CD8-positive, alpha-beta memory T cell (primary cell): ENCODE measurements at places on chromosomes 2 and 18. TPM values are rescaled to one million over a fixed set of nuclear protein-coding genes. Genes with fewer than 3 reads are reported as not detected.

The CENPA gene
- polyA plus RNA-seq, result 0.70 TPM

GRCh38 chr2:128714285-128714684 lies 395.6 kb upstream of the HS6ST1 start:
- no peaks in the 10 kb centered on the region for H3K27me3 ChIP-seq
- DNase-seq, result no peak
- no peak overlapping the region for H3K27ac ChIP-seq
- H3K36me3 ChIP-seq, result no peaks in the 10 kb centered on the region
- no peak overlapping the region for H3K4me3 ChIP-seq

DNA sequence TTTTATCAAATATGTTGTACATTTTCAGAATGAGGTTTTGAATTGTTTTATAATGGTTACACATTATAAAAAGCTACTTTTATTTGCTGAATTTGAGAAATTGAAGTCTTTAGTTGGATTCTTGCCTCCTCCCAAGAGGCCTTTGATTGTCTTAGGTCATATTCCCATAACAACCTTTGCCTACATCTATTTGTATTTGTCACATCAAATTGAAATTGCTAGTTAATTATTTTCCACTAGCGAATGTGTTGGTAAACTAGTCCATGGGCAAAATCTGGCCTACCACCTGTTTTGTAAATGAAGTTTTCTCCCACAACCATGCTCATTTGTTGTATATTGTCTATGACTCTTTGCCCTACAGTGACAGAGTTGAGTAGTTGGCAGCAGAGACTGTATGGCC lies 60.4 kb downstream of the CCDC138 start:
- no peak overlapping the region for H3K27ac ChIP-seq
- H3K4me3 ChIP-seq, result no peak overlapping the region
- H3K27me3 ChIP-seq, result no peaks in the 10 kb centered on the region
- no peak for DNase-seq
- no peaks in the 10 kb centered on the region for H3K36me3 ChIP-seq

The ADD2 gene
- 0.18 TPM for polyA plus RNA-seq

DNA sequence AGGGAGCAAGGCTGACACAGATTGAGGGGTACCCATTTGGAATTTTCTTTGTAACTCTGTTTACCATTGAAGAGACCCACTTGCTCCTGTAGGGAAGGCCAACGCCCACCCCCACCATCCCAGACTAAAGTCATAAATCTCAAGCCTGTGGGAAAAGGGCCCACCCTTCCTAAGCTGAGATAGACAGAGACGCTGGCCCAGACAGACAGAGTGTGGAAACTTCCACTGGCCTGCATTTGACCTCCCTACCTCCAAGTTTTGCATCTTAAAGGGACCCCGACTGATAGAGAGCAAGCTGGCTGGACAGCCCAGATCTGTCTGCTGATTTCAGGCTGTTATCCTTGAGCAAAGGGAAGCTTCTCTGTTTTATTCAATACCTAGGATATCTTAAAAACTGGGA lies 48.2 kb upstream of the SLC14A2 start:
- no peaks in the 10 kb centered on the region for H3K27me3 ChIP-seq
- no peaks in the 10 kb centered on the region for H3K4me1 ChIP-seq
- H3K27ac ChIP-seq, result no peak overlapping the region
- no peak for DNase-seq
- H3K4me3 ChIP-seq, result no peak overlapping the region

DNA sequence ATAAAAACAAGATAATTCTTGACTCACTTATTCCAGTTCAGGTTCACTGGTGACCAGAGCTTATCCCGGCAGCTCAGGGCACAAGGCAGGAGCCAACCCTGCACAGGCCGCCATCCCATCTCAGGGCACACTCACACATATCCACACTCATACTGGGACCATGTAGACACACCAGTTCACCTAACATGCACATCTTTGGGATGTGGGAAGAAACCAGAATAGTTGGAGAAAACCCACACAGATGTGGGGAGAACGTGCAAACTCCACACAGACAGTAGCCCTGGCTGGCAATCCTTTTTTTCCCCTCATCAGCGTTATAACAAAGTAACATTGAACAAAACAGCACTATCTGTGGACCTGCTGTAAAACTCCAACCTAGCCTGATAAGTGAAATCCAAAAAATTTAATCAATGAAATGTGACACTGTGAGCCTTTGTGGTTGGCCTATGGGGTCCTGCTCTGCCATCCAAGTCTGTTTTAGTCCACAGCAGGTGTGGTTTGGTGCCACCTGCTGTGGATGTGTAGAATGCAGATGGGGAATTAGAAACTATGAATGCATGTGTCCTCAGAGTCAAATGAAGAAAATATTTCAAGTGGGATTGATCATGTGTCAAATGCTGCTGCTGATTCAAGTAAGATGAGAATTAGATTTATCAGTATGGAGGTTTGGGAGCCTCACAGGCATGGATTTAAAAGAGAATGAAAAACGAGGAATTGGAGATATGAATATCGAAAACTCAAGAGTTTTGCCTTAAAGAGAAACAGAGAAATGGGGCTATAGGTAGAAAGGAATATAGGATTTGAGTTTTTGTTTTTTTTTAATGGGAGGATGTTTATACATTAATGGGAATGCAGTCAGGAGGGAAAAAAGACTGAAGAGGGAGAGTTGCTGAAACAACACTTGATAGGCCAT lies 47.0 kb downstream of the UGP2 start:
- DNase-seq, result peak; percentile 20
- H3K4me1 ChIP-seq, result no peaks in the 10 kb centered on the region
- H3K27ac ChIP-seq, result no peak overlapping the region

GRCh38 chr18:67608191-67608590 lies 91.7 kb upstream of the DSEL start:
- no peaks in the 10 kb centered on the region for H3K4me1 ChIP-seq
- no peak for DNase-seq
- H3K36me3 ChIP-seq, result no peaks in the 10 kb centered on the region
- H3K27ac ChIP-seq, result no peak overlapping the region
- no peaks in the 10 kb centered on the region for H3K27me3 ChIP-seq

The DES gene
- not detected for polyA plus RNA-seq

- no peaks in the 10 kb centered on the region for H3K36me3 ChIP-seq
- H3K27me3 ChIP-seq, result no peaks in the 10 kb centered on the region
- H3K4me1 ChIP-seq, result no peaks in the 10 kb centered on the region
- H3K27ac ChIP-seq, result no peak overlapping the region
These were observed 855.6 kb downstream of the TSN start for GRCh38 chr2:122610948-122611609.

- no peak overlapping the region for H3K4me3 ChIP-seq
- no peak overlapping the region for H3K27ac ChIP-seq
- no peaks in the 10 kb centered on the region for H3K36me3 ChIP-seq
- H3K4me1 ChIP-seq, result no peaks in the 10 kb centered on the region
- no peaks in the 10 kb centered on the region for H3K27me3 ChIP-seq
These were observed 123.7 kb downstream of the AQP4 start for GRCh38 chr18:26741758-26742157.

- no peaks in the 10 kb centered on the region for H3K4me1 ChIP-seq
- no peaks in the 10 kb centered on the region for H3K36me3 ChIP-seq
- DNase-seq, result no peak
These were observed 56.6 kb upstream of the SLC1A4 start for GRCh38 chr2:64932371-64933216.

- no peaks in the 10 kb centered on the region for H3K27me3 ChIP-seq
- DNase-seq, result no peak
- H3K27ac ChIP-seq, result no peak overlapping the region
- no peaks in the 10 kb centered on the region for H3K4me1 ChIP-seq
- no peak overlapping the region for H3K4me3 ChIP-seq
These were observed 78.8 kb upstream of the FZD5 start for GRCh38 chr2:207848545-207848928.

GRCh38 chr18:3013024-3013804 lies at the start of gene LPIN2:
Gene LPIN2 (minus strand): TSS chr18:3013144. CDS start chr18:2960840, 52,304 bp downstream.
- peaks cover 71% of the 10 kb centered on the region for H3K4me1 ChIP-seq
- DNase-seq, result peak; percentile 94
- H3K27me3 ChIP-seq, result no peaks in the 10 kb centered on the region
- H3K36me3 ChIP-seq, result peaks cover 12% of the 10 kb centered on the region
- H3K27ac ChIP-seq, result peak within 1 kb of the TSS; percentile 66

DNA sequence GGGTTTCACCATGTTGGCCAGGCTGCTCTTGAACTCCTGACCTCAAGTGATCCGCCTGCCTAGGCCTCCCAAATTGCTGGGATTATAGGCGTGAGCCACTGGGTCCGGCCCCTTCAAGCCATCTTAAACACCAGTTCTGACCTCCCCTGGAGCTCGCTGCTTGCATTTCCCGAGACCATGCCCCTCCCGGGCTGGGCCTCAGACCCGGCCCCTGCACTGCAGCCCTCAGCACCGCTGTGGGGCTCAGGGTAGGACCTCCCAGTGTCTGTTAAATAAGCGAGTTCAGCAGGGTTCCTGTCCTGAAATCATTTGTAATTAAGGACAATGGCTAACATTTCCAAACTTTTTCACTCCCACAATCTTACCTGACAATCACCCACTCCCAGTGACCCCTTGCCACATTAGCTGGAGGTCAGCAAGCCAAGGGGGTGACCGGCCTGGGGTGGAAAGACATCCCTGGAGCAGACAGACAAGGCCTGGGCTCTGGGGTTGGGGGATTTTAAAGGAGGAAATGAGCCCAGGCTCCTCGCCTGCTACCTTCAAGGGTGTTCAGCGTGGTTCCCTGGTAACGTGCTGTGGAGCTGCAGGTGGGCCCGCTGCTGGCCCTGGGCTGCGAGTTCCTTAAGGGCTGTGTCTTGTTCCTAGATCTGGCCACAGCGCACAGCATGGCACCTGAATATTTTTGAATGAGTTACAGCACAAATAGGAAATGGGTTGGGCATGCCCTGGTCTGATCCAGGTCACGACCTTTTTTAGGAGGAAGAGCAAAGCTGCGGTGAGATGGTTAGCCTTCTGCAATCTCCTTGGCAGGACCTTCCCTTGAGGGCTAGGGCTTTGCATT lies 15.1 kb downstream of the CYS1 start:
- no peak overlapping the region for H3K27ac ChIP-seq
- DNase-seq, result no peak
- H3K36me3 ChIP-seq, result no peaks in the 10 kb centered on the region
- H3K4me1 ChIP-seq, result no peaks in the 10 kb centered on the region
- no peak overlapping the region for H3K4me3 ChIP-seq

The SLC5A7 gene
- polyA plus RNA-seq, result not detected

The ST8SIA5 gene
- polyA plus RNA-seq, result 0.23 TPM

- H3K4me1 ChIP-seq, result peaks cover 19% of the 10 kb centered on the region
- no peak for DNase-seq
- H3K27ac ChIP-seq, result no peak overlapping the region
- H3K4me3 ChIP-seq, result no peak overlapping the region
- H3K36me3 ChIP-seq, result no peaks in the 10 kb centered on the region
These were observed 1.3 kb downstream of the NEUROD1 start for GRCh38 chr2:181678861-181679543.

DNA sequence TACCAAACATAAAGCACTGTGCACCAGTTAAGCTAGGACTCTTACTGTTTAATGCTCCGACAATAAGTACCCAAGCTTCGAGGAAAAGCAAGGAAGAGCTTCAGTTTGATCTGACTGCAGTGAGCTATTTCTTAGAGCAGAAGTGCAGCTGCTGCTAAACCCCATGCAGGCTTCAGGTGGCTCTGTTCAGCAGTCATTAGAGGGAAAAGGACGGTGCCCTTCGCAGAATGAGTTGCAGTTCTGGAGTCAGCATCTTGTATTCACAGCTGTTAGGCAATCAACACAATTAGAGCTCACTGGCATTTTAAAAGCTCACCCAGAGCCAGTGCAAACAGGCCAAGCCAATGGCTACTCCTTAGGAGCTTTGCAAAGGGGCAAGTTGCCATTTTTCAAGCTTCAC lies 1.5 kb upstream of the CERKL start:
- H3K4me3 ChIP-seq, result no peak overlapping the region
- no peaks in the 10 kb centered on the region for H3K36me3 ChIP-seq
- DNase-seq, result no peak
- no peak overlapping the region for H3K27ac ChIP-seq
- H3K27me3 ChIP-seq, result peaks cover 7% of the 10 kb centered on the region
- H3K4me1 ChIP-seq, result peaks cover 3% of the 10 kb centered on the region

The SNED1 gene
- 0.90 TPM for polyA plus RNA-seq

- H3K4me3 ChIP-seq, result no peak overlapping the region
- no peaks in the 10 kb centered on the region for H3K27me3 ChIP-seq
- no peak for DNase-seq
- no peak overlapping the region for H3K27ac ChIP-seq
- H3K4me1 ChIP-seq, result no peaks in the 10 kb centered on the region
- no peaks in the 10 kb centered on the region for H3K36me3 ChIP-seq
These were observed 8.8 kb upstream of the AQP4 start for GRCh38 chr18:26874283-26874682.

The DNAH6 gene
- polyA plus RNA-seq, result 0.39 TPM

GRCh38 chr18:55069497-55069896 lies 110.2 kb upstream of the CCDC68 start:
- DNase-seq, result no peak
- H3K27me3 ChIP-seq, result no peaks in the 10 kb centered on the region
- no peak overlapping the region for H3K27ac ChIP-seq
- H3K36me3 ChIP-seq, result no peaks in the 10 kb centered on the region

- no peaks in the 10 kb centered on the region for H3K36me3 ChIP-seq
- DNase-seq, result no peak
- no peaks in the 10 kb centered on the region for H3K27me3 ChIP-seq
- no peak overlapping the region for H3K27ac ChIP-seq
- no peaks in the 10 kb centered on the region for H3K4me1 ChIP-seq
- H3K4me3 ChIP-seq, result no peak overlapping the region
These were observed 112.7 kb upstream of the SPATS2L start for GRCh38 chr2:200193791-200194190.

DNA sequence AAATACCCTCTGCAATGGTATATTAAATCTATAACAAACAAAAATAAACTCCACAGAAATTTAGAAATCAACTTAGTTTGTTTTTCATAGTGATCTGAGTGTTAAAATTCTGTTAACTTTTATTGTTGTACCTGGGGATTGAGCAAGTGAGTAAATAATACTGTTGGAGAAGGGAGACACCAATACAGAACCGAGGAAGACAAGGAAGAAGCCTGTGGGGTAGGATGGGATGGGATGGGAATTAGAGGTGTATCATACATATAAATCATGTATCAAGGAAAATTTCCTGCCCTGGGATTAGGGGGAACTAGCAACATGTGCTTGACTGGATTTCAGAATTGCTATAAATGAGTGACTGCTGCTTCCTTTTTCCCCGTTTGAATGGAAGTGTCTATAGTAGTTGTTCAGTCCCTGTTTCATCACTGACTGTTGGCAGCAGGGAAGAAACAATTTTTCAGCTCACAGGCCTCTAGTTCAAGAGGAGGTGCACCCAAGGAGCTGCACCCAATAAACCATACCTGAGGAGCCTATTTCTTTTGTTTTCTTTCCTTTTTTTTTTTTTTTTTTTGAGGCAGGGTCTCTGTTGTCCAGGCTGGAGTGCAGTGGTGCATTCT lies 53.1 kb downstream of the SP110 start:
- H3K4me3 ChIP-seq, result no peak overlapping the region
- no peak overlapping the region for H3K27ac ChIP-seq
- DNase-seq, result no peak
- peaks cover 15% of the 10 kb centered on the region for H3K36me3 ChIP-seq
- H3K27me3 ChIP-seq, result no peaks in the 10 kb centered on the region

The ARHGEF33 gene
- not detected for polyA plus RNA-seq

The FRZB gene
- polyA plus RNA-seq, result not detected
